H1 (cell line): ENCODE measurements at places on chromosomes 4 and X. TPM values are rescaled to one million over a fixed set of nuclear protein-coding genes. Genes with fewer than 3 reads are reported as not detected.

DNA sequence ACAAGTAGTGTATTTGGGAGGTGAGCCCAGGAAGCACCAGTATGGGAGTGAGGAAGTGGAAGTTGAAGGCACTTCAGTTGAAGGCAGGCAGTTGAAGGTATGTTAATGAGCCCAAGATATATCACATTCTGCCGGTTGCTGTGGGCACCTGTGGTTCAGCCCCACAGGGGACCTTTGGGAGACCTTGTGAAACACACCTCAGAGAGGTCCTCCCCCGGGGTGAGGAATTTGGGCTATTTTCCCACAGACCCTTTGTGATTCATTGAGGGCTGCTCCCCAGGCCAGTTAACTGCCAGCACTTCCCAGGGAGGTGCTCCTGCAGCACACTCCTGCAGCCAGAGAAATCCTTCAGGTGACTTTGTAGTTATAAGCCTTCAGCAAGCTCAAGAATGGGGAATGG lies 45.9 kb downstream of the PTCHD1 start:
- peaks cover 6% of the 10 kb centered on the region; the same call in 1 of the 2 replicates for H3K4me1 ChIP-seq
- H3K27me3 ChIP-seq = no peaks in the 10 kb centered on the region
- no peak overlapping the region for H3K27ac ChIP-seq
- H3K36me3 ChIP-seq = no peaks in the 10 kb centered on the region
- H3K4me3 ChIP-seq = no peak overlapping the region
- DNase-seq = no peak

DNA sequence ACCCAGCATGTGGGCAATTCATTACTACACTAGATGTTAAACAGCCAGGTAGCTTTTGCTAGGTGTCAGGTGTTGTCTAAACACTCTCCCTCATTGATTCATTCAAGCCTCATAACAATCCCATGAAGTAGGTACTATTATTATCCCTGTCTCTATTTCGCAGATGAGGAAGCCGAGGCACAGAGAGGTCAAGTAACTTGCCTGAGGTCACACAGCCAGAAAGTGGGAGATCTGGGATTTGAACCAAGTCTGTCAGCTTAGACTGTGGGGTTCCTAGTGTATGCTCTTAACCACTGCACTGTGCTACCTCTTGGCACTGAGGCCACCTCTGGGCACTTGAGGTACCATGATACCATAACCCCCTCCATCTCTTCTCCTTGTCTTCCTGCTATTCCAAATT lies 17.4 kb upstream of the XPNPEP2 start:
- no peak overlapping the region for H3K4me3 ChIP-seq
- H3K27me3 ChIP-seq = no peaks in the 10 kb centered on the region
- DNase-seq = no peak

DNA sequence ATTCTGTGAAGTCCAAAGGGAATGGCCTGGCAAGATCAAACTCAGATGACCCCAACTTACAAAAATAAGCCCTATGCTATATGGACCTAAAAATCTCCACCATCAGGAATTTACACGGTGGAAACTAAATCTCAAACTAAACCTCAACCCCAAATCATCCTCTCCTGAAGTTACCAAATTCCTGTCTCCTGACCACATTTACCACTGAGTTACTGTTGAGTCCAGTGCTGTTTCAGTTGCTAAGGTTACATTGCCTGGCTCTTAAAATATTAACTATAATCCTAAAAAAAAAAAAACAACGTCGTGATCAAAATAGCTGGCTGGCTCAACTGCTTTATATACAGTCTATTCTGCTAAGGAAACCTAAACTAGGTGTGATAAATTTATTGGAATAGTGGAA lies 315.2 kb upstream of the SLIT2 start:
- H3K4me1 ChIP-seq = no peaks in the 10 kb centered on the region
- H3K4me3 ChIP-seq = no peak overlapping the region
- no peak for DNase-seq
- no peaks in the 10 kb centered on the region for H3K27me3 ChIP-seq
- H3K36me3 ChIP-seq = no peaks in the 10 kb centered on the region

GRCh38 chr4:161172396-161173026 lies 991.3 kb downstream of the FSTL5 start:
- no peaks in the 10 kb centered on the region for H3K36me3 ChIP-seq
- H3K4me1 ChIP-seq = peaks cover 3% of the 10 kb centered on the region
- H3K27me3 ChIP-seq = no peaks in the 10 kb centered on the region
- H3K4me3 ChIP-seq = no peak overlapping the region
- no peak for DNase-seq

- H3K4me3 ChIP-seq = no peak overlapping the region
- no peaks in the 10 kb centered on the region for H3K27me3 ChIP-seq
- H3K27ac ChIP-seq = no peak overlapping the region
- H3K4me1 ChIP-seq = no peaks in the 10 kb centered on the region
- no peak for DNase-seq
- H3K36me3 ChIP-seq = peaks cover 16% of the 10 kb centered on the region; the same call in 1 of the 2 replicates
Measured at GRCh38 chr4:185405296-185405999, 8.8 kb downstream of the ANKRD37 start.

- no peaks in the 10 kb centered on the region for H3K36me3 ChIP-seq
- no peak overlapping the region for H3K4me3 ChIP-seq
- no peaks in the 10 kb centered on the region for H3K4me1 ChIP-seq
- DNase-seq = no peak
- H3K27me3 ChIP-seq = no peaks in the 10 kb centered on the region
Measured at GRCh38 chrX:49278081-49278480, 8.5 kb downstream of the PPP1R3F start.

DOK7 gene
- not detected in 2 replicates for total RNA-seq

SPP1 gene
- 22.3 and 26.5 TPM in 2 replicates for total RNA-seq
